Activated CD8-positive, alpha-beta memory T cell treated with anti-CD3 and anti-CD28 coated beads, Interleukin-2, amount 50 U/mL, for 48 hours (primary cell): ENCODE measurements at places on chromosomes 6 and 20.

DNA sequence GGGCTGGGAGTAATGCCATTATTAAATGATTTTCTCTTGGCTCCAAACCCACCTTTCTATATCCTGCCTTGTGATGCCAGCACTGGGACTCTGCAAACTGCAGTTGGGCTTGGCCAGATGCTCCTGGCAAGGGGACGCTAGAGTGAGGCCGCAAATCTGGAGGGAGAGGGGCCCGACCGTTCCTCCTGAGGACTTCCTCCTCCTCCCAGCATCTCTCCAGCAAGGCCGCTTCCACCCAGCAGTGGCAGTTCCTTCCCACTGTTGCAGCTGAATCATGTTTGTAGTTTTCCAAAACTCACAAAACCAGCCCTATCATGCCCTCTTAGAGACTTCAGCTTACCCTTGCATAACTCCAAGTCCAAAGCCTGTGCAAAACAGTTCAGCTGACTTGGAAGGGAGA, 244.4 kb downstream of the FOXA2 start:
- no peak for DNase-seq

- DNase-seq: no peak
These were observed 55.1 kb downstream of the ID4 start for GRCh38 chr6:19892260-19892659.

DNA sequence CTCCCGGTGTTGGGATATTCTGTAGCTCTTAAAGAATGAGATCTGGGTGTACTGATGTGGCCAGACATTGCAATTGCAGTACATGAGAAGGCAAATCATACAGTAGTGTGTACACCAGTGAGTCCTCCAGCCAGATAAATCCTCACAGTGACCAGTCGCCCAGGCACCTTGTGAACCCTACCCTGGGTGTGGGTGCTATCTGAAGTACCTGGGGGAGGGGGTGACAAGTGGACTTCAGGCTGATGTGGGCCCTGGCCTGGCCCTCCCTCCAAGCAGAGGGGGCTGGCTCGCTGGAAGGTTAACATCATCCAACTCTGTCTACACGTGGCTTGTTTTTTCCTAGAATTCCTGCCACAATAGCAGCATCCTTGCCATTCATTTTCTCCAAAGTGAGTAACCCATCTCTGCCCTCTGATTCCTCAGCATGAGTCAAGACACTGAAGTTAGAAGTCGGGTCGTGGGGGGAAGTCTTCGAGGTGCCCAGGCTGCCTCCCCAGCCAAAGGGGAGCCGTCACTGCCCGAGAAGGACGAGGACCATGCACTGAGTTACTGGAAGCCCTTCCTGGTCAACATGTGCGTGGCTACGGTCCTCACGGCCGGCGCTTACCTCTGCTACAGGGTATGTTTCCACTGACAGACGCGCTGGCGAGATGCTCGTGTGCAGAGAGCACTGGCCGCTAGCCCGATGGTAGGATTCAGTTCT, 70.8 kb downstream of the PTPN1 start:
- DNase-seq: no peak

- no peak for DNase-seq
These were observed 96.0 kb downstream of the SOBP start for GRCh38 chr6:107585815-107586435.

- no peak for DNase-seq
These were observed 193.5 kb upstream of the SPTLC3 start for GRCh38 chr20:12815231-12815768.

DNA sequence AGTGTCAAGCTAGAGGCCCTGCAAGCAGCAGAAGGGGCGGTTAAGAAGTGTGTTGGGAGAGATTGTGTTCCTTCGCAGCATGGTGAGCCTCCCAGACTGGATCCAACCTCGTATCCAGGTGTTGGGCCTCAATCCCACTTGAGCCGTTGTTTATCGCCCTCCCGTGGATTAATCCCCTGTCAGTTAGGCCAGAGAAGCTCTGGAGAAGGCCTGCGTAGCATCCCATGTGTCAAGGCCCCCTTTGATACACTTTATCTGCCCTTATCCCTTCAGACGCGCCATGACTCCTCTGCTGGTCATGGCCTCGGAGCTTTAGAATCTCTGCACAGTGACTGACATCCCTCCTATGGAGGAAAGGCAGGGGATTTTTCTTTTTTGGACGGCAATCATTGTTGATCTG, 181.0 kb downstream of the ZFP64 start:
- DNase-seq: no peak

DNA sequence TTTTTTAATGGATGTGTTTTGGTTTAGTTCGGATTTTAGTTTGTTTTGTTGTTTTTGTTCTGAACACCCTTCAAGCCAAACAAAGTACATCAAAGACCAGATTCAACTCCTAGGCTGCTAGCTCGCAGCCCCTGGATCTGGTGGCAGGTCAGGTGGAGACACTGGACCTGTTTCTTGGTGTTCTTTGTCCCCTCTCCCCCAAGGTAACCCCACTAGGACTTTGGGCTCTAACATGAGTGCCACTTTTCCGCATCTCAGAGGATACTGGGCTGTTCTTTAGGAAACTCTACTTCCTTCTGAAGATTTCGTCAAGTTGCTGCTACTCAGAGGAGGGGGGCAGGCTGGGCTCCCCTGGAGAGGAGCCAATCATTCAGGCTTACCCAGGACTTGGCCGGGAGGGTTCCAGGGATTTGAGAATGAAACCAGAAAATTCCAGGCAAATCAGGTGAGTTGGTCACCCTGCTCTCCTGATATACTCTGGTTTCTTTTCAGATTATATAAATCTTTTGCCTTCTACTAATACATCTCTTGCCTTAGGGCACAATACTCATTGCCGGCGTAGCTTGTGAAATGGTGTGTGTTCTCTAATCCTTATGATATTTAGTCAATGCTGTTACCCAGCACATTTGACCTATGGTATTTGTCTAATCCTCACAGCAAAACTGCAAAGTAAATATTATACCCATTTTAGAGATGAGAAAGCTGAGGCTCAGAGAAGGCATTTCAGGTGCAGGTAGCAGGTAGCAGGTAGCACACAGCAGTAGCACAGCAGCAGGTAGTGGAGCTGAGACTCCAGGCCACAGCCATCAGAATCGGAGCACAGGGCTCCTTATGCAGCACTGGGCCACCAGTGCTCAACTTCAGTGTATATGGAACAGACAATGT, 291.6 kb downstream of the TSHZ2 start:
- no peak for DNase-seq

DNA sequence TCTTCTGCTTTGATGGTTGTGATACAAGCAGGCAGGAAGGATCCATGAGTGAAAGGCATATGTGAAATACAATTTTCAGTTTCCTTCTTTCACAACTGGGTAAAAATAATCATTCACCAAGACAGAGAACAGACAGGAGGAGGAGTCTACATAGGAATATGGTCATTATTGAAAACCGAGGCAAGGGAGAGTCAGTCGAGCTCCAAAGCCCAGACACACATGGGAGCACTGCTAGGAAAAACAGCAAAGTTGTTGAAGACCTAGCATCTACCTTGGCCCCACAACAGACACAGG, 260.6 kb downstream of the ERMARD start:
- DNase-seq: no peak

GRCh38 chr6:41741625-41742490, 5.3 kb downstream of the PGC start:
- no peak for DNase-seq

DNA sequence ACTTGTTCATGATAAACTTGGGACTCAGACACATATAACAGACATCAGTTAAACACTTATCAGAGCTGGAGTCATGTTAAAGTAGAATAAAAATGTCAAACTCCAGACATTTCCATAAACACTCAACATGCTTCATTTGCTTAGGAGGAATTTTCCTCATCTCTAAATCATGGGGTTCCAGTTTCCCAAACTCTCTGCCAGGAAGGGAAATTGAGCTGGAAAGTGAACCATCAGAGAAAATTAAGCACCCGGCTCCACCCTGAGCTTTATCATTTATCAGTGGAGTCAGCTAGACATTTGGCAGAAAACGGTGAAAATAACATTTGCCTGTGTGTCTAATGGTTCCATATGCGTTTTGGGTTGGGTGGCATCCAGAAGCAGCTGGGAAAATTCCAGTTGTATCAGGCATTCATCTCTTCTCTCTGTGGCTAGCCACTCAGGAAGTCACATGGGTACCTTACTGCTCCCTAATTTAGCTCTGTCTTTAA, 25.3 kb upstream of the ZNFX1 start:
- DNase-seq: no peak

DNA sequence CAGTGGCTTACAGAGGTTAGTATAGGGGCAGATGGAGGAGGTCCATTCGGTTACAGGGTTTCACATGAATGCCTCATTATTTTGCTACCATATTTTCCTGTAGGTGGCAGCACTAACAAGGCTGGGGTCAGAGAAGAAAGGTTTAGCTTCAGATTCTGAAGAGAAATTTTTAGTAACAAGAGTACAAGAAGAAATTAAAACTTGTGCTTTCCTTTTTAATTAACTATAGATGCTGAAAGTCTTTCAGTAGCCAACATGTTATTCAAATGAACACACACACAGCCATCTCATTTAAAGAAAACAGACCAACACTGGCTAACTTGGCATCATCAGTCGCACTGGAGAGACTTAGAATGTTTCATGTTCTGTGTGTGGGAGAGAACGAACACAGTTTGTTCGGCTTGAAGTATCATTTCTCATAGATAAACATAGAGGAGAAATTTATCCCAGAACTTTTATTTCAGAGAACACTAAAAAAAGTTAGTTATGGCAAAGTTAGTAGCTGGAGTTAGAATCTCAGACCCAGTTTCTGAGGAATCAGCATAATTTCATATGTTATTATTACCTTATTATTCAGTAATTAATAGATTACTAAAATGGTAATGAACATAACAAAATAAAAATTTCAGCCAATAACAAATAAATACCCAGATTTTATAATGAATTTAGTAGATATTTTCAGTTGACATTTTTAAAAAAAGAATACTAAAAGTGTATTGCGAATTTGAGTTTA, 314.0 kb upstream of the RSPO3 start:
- no peak for DNase-seq

DNA sequence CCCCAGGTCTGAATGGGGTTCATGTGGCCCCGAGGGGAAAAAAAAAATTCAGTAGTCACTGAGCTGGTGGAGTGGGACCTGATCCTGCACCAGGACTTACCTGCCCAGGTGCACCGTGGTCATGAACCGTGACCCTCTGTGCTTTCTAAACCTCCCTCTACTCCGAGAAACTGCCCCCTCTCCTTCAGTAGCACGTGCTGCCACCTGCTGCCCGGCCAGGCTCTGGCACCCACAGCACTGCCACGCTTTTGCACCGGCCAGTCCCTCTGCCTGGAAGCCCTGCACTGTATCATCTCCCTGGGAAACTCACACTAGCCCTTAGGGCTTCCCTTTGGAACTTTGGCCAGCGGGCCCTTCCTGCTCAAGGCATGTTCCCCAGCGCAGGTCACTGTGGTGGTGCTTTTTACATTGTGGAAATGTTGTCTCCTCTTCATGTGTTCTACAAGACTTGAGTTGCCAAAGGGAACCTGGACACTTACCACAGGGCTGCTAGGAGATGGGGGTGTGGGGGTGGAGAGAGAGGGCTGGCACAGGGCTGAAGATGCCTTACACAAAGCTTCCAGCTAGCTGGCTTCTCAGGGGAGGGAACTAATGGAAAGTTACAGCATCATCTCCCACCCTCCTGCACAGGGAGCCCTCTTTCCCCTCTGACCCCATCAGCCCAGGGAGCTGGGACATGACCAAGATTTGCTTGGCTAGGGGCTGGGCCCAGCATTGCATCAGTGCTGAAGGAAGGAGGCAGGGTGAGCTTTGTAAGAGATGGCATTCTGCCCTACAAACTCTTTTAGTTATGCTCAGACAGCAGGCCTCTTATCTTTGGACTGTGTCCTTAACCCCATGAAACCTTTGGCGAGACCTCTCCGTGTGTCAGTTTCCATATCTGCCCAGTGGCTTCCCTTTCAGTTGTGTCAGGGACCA, 2.5 kb upstream of the PTPRT start:
- peak; percentile 55 for DNase-seq

GRCh38 chr6:71277926-71278600, 10.5 kb upstream of the OGFRL1 start:
- DNase-seq: no peak

DNA sequence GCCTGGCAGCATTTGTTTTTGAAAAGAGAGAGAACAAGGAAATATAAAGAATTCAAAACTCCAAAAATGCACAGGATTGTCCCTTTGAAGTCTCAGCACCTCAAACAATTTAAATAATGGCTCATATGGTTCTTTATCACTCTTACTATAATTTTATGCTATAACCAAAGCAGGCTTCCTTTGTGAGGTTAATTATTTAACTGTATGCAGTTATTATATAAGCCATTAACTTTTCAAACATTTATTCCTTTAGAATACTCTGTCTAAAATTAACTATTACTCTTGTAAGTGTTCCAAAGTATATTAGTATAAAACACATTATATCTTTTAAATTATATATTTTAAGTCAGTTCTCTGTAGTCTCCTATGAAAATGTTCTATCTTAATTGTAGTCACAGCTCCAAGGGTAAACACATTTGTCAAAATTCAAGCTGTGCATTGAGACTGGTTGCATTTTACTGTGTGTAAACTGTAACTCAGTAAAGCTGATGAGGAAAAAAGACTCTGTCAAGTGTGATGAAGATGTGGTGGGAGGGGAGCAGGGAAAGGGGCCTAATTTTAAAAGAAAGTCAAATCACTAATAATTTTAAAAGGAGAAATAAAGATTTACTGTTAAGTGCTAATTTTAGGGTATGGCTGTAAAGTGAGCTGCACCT, 20.0 kb upstream of the PLAGL1 start:
- DNase-seq: no peak

- no peak for DNase-seq
These were observed 9.4 kb upstream of the OCSTAMP start for GRCh38 chr20:46559685-46560440.

DNA sequence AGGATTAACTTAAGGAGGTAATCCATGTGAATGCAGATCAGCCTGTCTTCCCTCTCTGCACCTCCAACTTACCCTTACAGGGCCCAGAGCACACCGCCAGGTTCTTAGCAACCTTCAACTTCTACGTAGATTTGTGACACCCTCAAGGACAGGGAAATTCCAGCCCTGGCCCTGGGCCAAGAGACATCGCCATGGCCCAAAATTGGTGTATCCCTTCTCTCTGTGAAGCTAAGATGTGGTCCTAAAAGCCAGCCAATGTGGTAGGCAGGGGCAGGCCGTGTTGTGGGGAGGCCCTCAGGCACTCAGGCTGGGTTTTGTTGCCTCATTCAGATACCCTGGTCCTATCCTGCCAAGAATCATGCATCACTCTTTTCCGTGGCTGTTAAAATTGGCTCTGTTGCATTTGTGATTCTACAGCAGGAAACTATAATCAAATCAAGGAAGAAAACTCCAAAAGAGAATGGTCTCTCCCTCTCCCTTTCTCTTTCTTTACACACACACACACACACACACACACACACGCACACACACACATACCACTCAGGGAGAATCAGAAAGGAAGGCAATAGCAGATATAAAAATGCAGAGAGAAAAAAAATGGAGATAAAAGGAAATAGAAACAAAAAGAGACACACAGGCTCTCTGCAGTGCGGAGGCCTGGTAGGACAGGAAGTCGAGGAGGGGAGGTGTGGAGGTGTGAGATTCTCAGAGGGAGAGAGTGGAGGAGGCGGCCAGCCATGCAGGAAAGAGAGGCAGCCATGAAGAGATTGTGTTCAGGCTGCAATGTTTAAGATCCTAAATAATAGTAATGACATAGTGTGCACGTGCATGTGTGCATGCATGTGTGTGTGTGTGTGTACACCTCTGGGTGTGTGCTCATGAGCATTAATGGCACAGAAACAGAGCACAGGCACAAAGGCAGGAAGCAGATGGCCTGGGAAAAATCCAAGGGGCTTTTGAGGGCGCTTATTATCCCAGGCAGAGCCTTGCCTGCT, 201.8 kb upstream of the LRFN2 start:
- DNase-seq: no peak

GRCh38 chr20:572727-573126, 29.1 kb upstream of the CSNK2A1 start:
- DNase-seq: no peak

GRCh38 chr6:142821860-142822259, 123.1 kb downstream of the HIVEP2 start:
- no peak for DNase-seq
